Cardiac atrium fibroblast (primary cell): ENCODE measurements at places on chromosomes 1 and 21. TPM values are rescaled to one million over a fixed set of nuclear protein-coding genes. Genes with fewer than 3 reads are reported as not detected.

Gene PKN2
- 10.4 and 14.8 TPM in 2 replicates for total RNA-seq

Gene MAP3K21
- total RNA-seq: 0.65 TPM in 1 of 2 replicates, not detected in the other

Gene TRIM58
- total RNA-seq: 0.32 TPM in 1 of 2 replicates, not detected in the other

Gene CACNA1S
- not detected in 2 replicates for total RNA-seq

Gene KCNE2
- not detected in 2 replicates for total RNA-seq

Gene CNN3
- total RNA-seq: 273 and 286 TPM in 2 replicates

Gene ADAM15
- total RNA-seq: 125 and 162 TPM in 2 replicates

Gene MTMR11
- total RNA-seq: 7.0 and 10.7 TPM in 2 replicates

Gene RSPH1
- not detected in 2 replicates for total RNA-seq

Gene PTGER3
- under 0.01 and 0.32 TPM in 2 replicates for total RNA-seq

Gene AZIN2
- total RNA-seq: 0.72 and 6.3 TPM in 2 replicates

Gene FCRL6
- not detected in 2 replicates for total RNA-seq

Gene KRTAP20-4
- not detected in 2 replicates for total RNA-seq

Gene ANKRD35
- total RNA-seq: 1.1 and 1.3 TPM in 2 replicates

Gene ATP13A2
- total RNA-seq: 39.9 and 42.1 TPM in 2 replicates
